ENCODE measurements at places on chromosomes 6 and 20.

GRCh38 chr6:168641446-168641845, 200.5 kb downstream of the SMOC2 start:
- DNase-seq, result peak; percentile 72

DNA sequence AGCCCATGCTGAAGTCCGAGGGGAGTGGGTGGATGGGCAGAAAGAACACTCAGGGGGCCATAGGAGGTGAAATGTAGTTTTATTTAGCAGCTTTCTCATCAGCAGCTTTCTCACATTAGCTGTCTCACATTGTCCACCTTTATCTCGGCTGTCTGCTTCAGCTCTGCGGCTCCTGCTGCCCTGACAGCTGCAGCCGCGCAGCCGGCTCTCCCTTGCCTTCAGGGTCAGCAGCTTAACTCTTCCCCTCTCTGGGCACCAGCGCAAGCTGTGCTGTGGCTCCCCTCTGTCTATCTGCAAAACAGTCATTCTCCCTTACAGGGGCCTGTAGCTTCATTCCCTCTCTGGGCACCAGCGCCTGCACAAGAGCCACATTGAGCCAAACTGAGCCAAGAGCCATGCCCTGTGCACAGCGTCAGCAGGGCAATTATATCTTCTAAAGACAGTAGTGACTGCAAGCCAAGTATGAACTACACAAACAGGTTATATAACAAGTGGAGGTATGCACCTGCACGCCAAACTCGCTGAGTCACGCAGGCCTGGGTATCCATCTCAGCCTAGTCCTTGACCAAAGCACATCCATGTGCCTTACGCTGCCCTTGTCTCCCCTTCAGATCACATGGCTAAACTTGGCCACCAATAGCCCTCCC, 198.8 kb downstream of the EYA2 start:
- DNase-seq, result no peak

DNA sequence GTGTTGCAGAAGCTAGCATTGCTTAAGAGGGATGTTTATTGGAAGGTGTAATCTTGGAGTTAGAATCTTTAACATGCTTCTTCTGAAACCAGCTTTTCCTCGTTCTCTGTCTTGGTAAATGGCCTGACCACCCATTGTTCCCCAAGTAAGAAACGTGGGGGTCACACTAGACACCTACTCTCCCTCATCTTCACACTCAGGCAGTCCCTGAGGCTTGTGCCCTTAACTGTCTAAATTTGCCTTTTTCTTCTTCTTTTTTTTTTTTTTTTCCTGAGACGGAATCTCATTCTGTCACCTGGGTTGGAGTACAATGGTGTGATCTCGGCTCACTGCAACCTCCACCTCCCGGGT, 16.2 kb upstream of the ARFGEF2 start:
- no peak for DNase-seq

- DNase-seq, result no peak
Observed at GRCh38 chr20:61839912-61840778, 225.5 kb downstream of the TAF4 start.

DNA sequence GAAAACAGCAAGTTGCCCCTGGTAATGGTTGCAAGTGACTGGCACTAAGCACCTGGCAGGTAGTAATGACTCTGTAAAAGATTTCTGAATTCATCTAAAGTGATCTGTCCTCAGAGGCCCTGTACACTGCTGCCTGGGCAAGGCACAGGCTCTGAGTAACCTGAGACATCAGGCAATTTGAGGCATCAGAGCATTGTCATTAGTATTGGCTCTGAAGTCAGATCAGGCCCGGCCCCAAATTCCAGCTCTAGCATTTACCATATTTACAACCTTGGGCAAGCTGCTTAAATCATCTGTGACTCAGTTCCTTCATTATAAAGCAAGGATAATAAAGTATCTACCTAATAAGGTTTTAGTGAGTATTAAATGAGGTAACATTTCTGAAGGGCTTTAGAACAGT, 17.3 kb upstream of the TENT5A start:
- no peak for DNase-seq

GRCh38 chr6:146886587-146887446, 288.0 kb downstream of the ADGB start:
- no peak for DNase-seq

- no peak for DNase-seq
Observed at GRCh38 chr6:110181131-110182030, 1.2 kb downstream of the CDC40 start.

- DNase-seq, result no peak
Observed at GRCh38 chr20:36310215-36310981, 4.3 kb downstream of the DLGAP4 start.

GRCh38 chr6:125910527-125910926, 46.0 kb upstream of the HINT3 start:
- DNase-seq, result no peak

GRCh38 chr6:167467793-167468431, 143.0 kb downstream of the TTLL2 start:
- no peak for DNase-seq

Data from ACHN (cell line).